Astrocyte (in vitro differentiated cells and primary cell): ENCODE measurements at places on chromosomes 1 and 21. TPM values are rescaled to one million over a fixed set of nuclear protein-coding genes. Genes with fewer than 3 reads are reported as not detected.

DNA sequence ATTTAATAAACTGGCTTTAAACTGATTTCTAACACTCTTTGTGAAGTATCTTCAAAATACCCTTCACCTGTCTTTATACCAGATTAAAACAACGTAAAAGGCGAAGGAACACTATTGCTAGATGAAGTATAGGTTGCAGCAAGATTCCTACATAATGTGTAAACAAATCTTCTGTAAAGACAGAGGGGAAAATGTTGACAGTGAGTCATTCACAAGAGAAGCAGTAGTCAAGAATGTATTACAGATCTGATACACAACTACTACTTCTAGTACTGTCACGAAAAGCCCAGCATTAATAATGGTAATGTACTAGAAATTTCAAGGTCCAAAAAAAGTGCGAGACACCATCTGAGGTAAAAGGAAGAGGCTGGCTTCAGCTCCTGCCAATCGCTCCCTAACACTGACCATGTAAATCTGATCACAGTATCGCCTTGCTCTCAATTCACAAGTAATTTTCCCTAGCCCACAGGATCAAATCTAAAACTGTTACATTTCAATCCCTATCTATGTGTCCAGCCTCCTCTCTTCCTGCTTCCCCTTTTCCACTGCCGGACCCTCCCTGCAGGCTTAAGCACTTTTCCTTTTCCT is 290.4 kb downstream of the AKT3 start:
- DNase-seq: peak; percentile 28

The CFHR4 gene
- total RNA-seq: not detected in 2 replicates

The NOTCH2NLA gene
- total RNA-seq: 42.2 and 46.5 TPM in 2 replicates

DNA sequence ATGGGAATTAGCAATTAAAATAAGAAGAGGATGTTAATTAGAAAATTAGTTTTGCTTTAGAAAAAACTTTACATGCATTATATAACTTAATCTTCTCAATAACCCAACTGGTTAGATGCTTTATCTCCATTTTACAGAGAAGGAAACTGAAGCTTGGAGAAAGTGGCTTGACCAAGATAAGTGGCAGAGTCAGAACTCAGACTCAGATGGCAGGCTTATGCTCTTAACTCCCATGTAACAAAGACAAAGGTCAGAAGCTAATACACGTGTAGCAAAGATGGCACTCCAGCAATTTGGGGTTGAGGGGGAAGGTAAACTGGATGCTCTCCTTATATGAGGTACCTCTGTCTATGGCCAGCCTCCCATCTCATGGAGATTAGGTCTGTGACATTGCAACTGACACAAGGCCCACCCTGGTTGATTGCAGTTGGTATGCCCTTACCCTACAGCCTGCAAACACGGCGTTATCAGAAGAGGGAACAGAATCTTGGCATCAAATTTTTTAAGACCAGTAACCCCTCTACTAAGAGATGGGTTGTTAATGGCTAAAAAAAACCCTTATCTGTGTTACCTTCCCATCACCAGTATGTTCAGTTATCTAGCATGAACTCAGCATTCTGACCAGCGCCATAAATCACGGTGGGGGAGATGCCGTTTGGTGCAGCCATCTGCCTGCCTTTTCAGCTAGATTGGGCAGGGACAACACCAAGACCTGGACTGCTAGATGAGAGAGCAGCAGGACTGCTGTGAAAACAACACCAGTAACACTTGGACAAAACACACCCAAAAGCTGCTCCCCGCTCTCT is 97.0 kb downstream of the UBR4 start:
- no peak for DNase-seq

DNA sequence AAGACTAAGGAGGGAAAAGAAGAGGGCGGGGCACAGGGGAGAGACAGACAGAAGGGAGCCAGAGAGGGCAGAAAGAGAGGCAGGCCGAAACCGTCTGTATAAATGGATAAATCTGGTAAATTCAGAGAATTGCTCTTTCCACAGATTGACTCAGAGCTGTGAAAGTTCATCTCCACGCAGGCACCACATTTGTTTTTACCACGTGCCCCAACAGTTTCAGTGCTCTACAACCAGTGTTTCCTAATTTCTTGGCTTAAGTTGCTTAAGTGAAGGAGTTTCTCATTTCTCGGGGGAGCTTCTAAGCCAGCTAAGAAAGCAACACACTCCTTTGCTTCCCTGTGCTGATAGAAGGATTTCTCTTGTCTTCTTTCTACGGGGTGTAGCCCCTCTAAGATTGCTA is 87.1 kb downstream of the ENAH start:
- DNase-seq: no peak
